ENCODE measurements at places on chromosomes 12 and 14. TPM values are rescaled to one million over a fixed set of nuclear protein-coding genes. Genes with fewer than 3 reads are reported as not detected.

The TAS2R42 gene
- total RNA-seq, result not detected

- DNase-seq, result no peak
Measured at GRCh38 chr12:21764950-21765349, 9.6 kb downstream of the KCNJ8 start.

The YAF2 gene
- total RNA-seq, result 18.4 TPM

The TSPAN19 gene
- not detected for total RNA-seq

GRCh38 chr12:125187780-125188741 is 122.8 kb downstream of the AACS start:
- DNase-seq, result no peak

The LUM gene
- total RNA-seq, result 26.1 TPM

DNA sequence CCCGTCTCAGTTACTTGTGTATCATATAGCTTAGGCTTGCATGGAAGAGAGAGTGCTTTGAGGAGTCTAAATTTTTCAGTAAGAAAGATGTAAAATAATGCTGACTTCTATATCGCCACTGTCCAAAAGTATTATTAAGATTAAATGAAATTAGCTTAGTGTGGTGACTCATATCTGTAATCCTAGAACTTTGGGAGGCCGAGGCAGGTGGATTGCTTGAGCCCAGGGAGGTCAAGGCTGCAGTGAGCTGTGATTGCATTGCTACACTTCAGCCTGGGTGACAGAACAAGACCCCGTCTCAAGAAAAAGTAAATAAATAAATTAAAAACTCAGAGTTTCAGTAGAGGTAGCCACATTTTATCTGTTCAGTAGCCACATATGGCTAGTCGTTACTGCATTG is 23.3 kb downstream of the PAPOLA start:
- no peak for DNase-seq

- DNase-seq, result peak; percentile 70
Measured at GRCh38 chr14:77590845-77591485, 25.5 kb downstream of the SPTLC2 start.

The A2M gene
- total RNA-seq, result 201 TPM

DNA sequence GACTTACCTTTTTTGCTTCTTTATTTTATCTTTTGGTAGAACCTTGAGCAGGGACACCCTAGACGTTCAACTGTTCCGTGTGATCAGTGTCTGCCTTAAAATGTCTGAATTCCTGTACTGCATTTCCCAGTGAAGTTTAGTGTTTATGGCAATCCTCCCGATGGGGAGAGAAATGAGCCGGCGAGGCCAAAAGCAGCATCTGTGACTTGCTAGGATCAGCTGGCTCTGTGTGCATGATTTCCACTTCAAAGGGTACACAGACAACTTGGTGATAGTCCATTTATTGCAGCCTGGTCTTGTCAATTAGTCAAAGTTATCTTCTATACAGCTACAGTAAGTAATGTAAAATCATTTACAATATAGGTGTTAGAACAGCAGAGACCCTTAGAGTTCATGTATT is 768.5 kb downstream of the DIO2 start:
- no peak for DNase-seq

The RFX4 gene
- not detected for total RNA-seq

The GPRC5D gene
- not detected for total RNA-seq

- no peak for DNase-seq
Measured at GRCh38 chr12:7678744-7679143, 13.0 kb upstream of the APOBEC1 start.

DNA sequence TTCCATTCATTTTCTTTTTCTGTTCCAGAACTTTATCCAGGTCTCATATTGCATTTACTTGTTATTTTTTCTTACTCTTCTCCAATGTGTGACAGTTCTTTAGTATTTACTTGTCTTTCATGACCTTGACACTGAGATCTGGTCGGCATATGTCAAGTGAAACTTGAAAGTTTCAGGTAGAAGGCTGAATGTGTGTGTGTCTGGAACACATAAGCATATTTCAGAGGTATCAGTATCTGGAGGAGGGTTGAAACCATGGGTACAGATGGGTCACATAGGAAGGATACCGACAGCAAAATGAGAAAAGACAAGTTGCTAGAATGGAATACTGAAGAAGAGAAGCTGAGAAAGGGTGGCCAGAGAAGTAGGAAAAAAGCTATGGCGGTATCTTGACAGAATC is 22.5 kb upstream of the PTGDR start:
- DNase-seq, result no peak

- DNase-seq, result no peak
Measured at GRCh38 chr12:13097491-13098011, 5.9 kb downstream of the GSG1 start.

The STAB2 gene
- total RNA-seq, result 1.0 TPM
